Melanocyte of skin (primary cell): ENCODE measurements at places on chromosomes 5 and 9. TPM values are rescaled to one million over a fixed set of nuclear protein-coding genes. Genes with fewer than 3 reads are reported as not detected.

The MAP1B gene
- 33.3 and 49.0 TPM in 2 replicates for total RNA-seq

The MARVELD2 gene
- 1.0 and 4.0 TPM in 2 replicates for total RNA-seq

The KIF12 gene
- under 0.01 TPM in 1 of 2 replicates, not detected in the other for total RNA-seq

The BAAT gene
- total RNA-seq: under 0.01 and 0.15 TPM in 2 replicates

The NTNG2 gene
- total RNA-seq: 4.5 and 5.8 TPM in 2 replicates

The PCDHA1 gene
- not detected in 2 replicates for total RNA-seq

The SURF6 gene
- total RNA-seq: 5.9 and 9.5 TPM in 2 replicates

The BTNL3 gene
- not detected in 2 replicates for total RNA-seq

The HTR4 gene
- total RNA-seq: not detected in 2 replicates

The RANBP3L gene
- 1.1 TPM in 1 of 2 replicates, not detected in the other for total RNA-seq

The TGFBR1 gene
- 60.2 and 91.6 TPM in 2 replicates for total RNA-seq

The ZMYND19 gene
- total RNA-seq: 16.2 and 18.9 TPM in 2 replicates

The SLCO4C1 gene
- total RNA-seq: under 0.01 TPM in 2 replicates

The PCDHA12 gene
- total RNA-seq: not detected in 2 replicates

The LCN12 gene
- not detected in 2 replicates for total RNA-seq
